Nucleus accumbens (tissue), 56 donors: ENCODE measurements at places on chromosomes 1 and 21.

- DNase-seq, result no peak
These were observed 16.8 kb downstream of the UBE2U start for GRCh38 chr1:64220241-64220640.

DNA sequence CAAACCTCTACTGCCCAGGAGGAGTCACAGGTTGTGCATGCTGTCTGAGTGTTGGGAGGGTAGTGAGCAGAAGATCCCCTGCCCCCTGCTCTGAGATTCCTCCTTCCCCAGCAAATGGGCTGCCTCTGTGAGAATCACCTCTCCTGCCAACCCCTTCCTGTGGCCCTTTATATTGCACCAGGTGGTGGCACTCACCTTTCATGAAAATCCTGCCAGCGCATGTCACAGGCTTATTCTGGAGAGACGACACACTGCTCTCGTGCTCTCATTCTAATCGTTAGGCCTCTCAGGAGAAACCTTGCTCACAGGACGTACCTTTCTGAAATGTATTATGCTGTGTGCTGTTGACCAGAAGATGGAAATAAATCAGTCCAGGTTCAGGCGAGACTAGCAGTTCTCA lies 113.7 kb downstream of the RGL1 start:
- DNase-seq, result no peak

DNA sequence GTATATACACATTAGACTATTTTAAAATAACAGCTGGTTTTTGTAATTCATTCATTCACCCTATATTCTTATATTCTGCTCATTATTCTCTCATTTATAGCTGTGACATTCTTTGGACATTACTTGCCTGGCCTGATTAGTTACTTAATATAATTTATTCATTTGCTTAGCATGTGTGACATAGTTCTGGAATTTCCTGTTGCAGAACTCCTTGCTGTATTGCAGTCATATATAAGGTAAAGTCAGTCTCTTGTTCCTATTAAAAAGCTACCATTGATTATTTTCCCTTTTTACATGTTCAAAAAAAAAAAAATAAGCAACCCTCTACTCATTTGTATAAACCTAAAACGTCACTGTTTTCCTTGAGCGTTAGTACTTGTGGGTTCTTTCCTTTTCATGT lies 23.9 kb downstream of the GNAT2 start:
- no peak for DNase-seq

- DNase-seq, result no peak
These were observed 39.7 kb downstream of the NIPAL3 start for GRCh38 chr1:24455272-24455671.

GRCh38 chr1:169024800-169025271 lies 81.7 kb upstream of the ATP1B1 start:
- no peak for DNase-seq

GRCh38 chr1:99328171-99328570 lies 63.9 kb downstream of the PLPPR4 start:
- DNase-seq, result no peak

- no peak for DNase-seq
These were observed 32.4 kb downstream of the MORN1 start for GRCh38 chr1:2358651-2359640.

DNA sequence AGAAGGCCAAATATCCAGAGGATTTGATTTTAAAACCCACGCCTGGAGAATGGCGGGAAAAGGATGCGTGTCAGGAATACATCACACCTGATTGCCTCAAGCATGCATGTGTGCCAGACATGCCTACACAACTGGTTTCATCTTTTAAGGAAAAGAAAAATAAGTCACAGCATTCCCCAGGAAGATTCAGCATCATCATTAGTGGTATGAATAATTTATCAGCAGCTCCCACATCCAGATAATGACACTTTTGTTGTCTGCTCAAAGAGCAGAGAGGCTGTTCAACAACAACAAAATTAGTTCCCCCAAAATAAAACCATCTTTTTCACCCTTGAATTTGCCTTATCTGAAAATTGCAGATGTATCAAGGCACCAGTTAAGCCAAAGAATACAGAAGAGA lies 328.6 kb upstream of the C1orf87 start:
- DNase-seq, result no peak

DNA sequence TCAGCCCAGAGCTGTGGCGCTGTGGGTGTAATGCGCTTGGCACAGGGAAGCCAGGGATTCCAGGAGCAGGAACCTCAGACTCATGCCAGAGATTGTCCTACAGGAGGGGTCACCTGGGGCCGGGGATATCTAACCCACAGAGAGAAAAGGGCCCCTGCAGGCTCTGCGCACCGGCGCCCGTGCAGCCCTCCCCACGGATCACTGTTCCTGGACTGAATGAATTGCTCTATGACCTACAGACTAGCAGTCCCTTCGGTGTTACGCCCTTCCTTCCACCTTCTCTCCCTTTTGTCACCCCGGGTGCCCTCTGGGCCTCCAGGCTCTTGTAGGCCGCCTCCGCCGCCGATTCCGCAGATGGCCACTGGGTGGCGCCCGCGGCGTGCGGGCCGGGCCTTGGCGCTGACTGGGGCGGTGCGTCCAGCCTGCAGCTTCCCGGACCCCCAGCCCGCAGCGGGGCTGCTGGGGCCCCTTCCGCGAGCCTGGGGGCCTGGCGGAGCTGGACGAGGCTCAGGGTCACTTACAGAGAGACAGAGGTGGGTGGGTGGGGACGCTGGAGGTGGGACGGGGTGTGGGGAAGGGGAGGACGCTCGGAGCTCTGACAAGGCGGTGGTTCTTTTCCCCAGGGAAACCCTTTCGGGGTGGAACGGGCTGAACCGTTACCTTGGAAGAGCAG lies 101.3 kb downstream of the IER5 start:
- DNase-seq, result peak; percentile 48

DNA sequence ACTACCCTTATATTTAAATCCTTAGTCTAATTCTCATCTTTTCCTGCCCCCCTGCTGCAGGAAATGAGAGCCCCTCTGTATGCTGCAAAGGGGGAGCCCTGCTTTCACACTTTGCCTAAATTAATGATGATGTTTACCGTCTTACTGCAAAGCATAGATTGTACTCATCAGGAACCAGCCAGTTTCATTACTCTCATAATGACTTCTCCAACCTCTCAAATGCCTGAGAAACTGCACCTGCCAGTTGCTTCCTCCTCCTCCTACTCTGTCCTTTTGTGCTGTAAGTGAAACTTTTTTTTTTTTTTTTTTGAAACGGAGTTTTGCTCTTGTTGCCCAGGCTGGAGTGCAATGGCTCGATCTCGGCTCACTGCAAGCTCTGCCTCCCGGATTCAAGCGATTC lies 101.7 kb downstream of the ADSS2 start:
- DNase-seq, result no peak

DNA sequence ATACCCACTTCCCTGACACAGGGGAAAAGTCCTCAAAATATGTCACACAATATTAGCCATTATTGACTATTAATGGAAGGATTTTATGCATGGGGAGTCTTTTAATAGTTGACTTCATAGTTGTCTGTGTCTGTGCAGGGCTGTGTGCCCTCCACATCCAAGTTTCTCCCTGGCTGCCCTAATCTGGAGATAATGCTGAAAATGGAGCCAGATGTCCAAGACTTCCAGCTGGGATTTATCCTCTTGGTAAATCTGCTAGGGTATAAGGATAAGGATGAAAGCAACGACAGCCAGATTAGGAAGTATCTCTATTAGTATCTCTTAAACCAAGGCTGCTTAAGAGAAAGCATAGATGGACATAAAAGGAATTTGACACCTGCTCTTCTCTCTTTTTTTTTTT lies 42.1 kb downstream of the CDK18 start:
- no peak for DNase-seq

DNA sequence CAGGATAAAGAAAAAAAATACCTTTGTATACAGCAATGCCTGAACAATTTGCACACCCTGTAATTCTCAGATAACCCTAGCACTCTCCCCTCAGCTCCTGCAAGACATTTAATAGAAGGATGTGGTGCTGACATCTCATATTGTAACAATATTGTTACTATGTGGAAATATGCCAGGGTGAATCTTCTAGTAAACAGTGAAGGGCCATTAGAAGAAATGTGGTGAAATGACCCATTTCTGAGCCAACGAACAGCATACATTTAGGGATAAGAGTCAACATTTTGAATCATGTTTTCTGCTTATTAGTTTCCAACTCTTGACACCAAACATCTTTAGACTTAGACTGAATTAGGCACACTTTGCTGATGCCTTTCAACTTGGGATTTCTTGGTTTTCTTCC lies 188.2 kb downstream of the KAZN start:
- no peak for DNase-seq

- DNase-seq, result no peak
These were observed 11.6 kb downstream of the LMNA start for GRCh38 chr1:156126043-156126629.

- peak; percentile 49 for DNase-seq
These were observed 20.8 kb upstream of the ECE1 start for GRCh38 chr1:21311016-21311415.

GRCh38 chr1:209227941-209228340 lies 355.6 kb upstream of the CAMK1G start:
- no peak for DNase-seq

- no peak for DNase-seq
These were observed 42.2 kb downstream of the H3-3A start for GRCh38 chr1:226104671-226105121.

DNA sequence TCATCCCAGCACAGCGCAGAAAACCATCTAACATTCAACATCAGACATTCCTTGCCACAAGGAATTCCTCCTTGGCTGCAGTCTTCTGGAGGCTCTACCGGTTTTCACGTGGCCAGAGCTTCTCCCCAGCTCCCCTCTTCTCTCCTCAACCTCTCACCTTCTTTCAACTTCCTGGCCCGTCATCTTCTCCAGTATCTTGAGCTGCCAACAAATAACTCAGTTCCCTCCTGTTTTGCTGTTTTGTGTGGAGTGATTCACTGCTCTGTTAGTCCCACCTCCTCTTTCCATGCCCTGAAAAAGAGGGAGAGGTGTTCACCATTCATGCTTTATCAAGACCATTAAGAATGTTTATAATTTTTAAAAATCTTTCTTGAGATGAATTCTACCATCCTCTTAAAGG lies 32.6 kb downstream of the PIGM start:
- no peak for DNase-seq

- no peak for DNase-seq
These were observed 50.2 kb downstream of the RABGAP1L start for GRCh38 chr1:174209347-174210187.

DNA sequence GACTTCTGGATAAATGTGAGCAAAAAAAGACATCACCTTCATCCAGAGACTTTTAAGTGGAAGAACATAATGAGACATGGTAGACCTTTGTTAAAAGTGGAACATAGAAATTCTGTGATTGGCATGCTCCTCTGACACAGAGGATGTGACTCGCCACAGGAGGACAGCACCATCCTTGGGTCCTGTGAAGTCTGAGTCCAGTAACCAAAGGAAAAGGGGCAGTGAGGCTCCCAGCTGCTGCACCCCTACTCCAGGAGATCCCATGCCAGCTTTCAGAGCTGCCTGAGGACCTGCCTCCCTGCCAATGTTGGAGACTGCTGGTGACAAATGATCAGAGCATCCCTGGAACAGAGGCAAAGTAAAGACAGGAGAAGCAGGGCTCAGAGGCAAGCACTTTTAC lies 136.2 kb downstream of the BRINP2 start:
- no peak for DNase-seq

GRCh38 chr1:181356505-181357340 lies 126.6 kb upstream of the CACNA1E start:
- DNase-seq, result no peak

DNA sequence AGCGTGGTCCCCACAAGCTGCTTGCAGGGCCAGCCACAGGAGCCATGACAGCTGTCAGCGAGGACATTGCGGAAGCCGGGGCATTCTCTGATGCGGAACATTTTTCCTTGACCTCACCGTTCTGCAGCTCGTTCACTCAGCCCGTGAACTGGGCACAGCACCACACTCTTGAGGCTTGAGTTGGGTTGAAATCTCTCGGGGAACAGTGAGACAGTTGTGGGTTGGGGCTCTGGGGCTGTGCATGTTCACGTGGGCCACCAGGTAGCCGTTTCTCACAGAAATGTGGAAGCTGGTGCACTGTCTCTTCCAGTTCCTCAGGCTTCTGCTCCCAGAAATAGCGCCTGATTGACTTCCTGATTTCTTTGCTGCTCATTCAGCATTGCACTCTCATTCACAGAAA lies 69.8 kb downstream of the SPSB1 start:
- no peak for DNase-seq

- DNase-seq, result no peak
These were observed 3.1 kb downstream of the PBX1 start for GRCh38 chr1:164562061-164562460.

DNA sequence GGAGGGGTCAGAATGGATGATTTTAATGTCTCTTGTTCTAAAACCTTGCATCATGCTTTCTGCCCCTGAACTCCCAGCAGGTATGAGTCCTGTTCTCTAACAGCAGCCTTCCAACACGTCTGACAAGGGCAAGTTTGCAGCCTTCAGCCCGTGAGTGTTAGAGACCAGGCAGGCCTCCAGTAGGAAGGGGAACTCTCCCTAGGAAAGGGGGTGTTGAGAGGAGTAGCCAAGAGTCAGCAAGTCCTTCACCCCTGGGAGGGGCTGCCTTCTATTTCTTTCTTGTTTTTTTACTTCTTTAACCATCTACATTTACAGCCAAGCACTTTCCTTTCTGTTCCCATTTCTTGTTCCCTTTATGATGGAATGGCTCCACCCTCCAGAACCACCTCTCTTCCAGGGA lies 14.2 kb downstream of the BATF3 start:
- DNase-seq, result no peak

DNA sequence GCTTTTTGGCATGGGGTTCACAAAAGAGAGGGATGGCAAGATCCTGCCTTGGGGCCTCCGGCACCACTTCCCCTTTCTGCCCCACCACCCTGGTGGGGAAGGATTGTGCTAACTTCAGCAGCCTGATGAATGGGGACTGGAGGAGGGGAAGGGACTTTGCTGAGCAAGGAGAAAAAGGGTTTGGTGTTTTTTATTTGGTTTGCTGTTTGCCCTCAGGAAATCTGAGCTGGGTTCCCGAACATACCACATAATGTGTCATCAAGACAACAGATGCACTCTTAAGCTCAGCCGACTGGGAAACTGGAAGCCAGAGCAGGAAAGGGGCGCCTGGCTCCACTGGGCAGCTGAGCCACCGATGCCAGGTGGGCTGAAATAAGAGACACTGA lies 19.8 kb downstream of the OLFML2B start:
- no peak for DNase-seq

DNA sequence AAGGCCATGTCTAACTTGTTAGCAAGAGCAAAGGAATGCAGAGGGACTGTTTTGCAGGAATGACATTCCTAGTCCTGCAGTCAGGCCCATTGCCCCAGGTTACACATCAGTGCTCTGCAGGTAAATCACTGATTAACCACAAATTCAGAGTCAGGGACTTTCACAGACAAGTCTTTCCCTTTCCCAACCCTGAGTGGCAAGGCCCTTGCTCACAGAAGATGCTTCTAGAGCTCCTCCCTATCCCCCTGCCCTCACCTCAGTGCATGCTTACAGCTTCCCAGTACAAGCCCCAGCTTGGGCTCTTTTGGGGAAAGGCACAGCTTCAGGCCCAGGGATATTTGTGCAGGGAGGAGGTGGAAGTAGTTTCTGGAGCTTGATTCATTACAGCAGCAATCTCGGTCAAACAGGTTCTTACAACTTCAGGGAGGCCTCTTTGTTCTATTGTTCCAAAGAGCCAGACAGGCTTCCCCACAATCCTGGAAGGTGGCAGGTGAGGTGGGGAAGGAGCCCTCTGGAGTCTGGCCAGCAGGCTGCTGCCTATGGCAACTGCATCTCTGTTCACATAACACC lies 53.9 kb downstream of the CASQ2 start:
- no peak for DNase-seq
